Stimulated activated naive CD8-positive, alpha-beta T cell treated with anti-CD3 and anti-CD28 coated beads, Interleukin-15, Interleukin-2, amounts not matched to agents 100 U/mL and 50 U/mL, for 24 hours (primary cell): ENCODE measurements at places on chromosomes 12 and 14.

DNA sequence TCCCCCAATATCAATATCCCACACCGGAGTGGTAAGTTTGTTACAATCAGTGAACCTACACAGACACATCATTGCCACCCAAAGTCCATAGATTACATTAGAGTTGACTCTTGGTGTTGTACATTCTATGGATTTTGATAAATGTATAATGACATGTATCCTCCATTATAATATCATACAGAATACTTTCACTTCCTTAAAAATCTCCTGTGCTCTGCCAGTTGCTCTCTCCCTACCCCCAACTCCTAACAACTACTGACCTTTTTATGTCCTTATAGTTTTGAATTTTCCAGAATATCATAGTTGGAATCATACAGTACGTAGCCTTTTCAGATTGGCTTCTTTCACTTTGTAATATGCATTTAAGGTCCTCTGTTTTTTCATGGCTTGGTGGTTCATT, 48.4 kb downstream of the SLC4A8 start:
- DNase-seq = no peak

- DNase-seq = no peak
Observed at GRCh38 chr12:13790317-13790716, 191.1 kb downstream of the GRIN2B start.

DNA sequence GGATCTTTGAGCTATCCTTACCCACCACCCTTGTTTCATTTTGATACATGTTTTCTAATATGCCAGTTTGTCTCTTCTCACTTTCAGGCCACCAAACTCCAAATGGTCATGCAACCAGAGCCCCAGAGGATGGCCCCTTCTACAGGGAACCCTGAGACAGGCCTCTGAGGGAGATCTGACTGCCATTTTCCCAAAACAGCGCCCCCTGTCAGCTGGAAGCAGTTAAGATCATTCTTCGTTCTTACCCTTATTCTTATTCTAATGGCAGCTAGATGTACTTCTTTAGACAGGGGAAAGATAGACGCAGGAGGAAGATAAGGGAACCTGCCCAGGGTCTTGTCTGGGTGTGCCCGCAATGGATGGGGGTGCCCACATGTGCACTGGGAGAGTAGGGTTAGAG, 38.4 kb downstream of the C12orf56 start:
- DNase-seq = no peak

DNA sequence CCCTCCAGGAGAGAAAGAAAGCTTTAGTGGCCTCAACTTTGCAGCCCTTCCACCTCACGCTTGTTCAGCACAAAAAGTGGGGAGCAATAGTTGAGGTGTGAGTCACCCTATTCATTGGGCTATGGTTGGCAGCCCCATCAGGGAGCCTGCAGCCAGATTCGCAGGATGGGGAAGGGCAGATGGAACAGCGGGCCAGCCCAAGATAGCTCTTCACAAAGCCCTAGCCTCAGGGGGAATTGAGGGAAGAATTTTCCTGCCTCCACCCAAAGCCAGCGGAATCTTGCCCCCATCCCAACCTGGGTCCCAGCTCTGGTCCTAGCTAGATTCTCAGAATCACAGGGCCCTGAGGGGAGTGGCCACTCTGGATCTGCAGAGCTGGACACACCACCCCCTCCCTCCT, 3.6 kb upstream of the KRT5 start:
- no peak for DNase-seq

- no peak for DNase-seq
Observed at GRCh38 chr14:100549834-100550625, 37.2 kb downstream of the BEGAIN start.

DNA sequence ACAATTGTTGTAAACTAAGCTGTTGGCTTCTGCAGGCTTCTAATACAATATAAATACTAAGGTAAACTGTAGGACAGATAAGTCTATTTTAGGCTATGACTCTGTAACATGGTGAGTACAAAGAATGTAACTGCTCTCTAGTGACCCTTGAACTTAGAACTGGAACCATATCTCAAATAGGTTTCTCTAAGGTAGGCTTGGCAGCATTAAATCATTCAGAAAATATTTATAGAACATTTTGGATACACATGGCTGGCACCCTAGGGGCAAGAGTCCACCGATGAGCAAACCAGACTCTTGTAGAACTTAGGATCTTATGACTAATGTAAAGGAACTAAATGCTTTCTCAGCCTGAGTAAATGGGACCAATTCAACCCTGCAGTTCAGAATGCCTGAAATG, 19.4 kb upstream of the SLC25A3 start:
- no peak for DNase-seq

GRCh38 chr12:83408851-83409250, 722.1 kb downstream of the TMTC2 start:
- no peak for DNase-seq

DNA sequence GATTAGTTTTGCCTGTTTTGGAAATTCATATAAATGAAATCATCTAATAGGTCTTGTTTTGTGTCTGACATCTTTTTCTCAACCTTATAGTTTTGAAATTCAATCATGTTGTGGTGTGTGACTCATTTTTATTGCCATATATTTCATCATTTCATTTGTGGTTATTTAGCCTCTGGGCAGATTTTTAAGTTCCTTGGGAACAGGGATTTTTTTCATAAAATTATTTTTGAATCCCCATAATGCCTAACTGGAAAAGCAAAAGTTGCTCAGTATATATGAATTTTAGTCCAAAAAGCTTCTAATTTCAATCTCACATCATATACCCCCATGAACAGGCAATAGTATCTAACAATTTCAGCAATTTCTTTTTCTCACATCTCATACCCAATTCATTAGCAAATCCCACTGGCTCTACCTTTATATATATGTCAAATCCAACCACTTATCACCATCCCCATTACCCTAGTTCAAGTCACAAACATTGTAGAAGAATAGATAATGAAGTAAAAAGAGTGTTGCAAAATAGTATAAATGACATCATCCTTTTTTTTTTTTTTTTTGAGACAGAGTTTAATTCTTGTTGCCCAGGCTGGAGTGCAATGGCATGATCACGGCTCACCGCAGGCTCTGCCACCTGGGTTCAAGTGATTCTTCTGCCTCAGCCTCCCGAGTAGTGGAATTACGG, 2.6 kb upstream of the OR6J1 start:
- DNase-seq = no peak

GRCh38 chr14:58659846-58660245, 22.1 kb downstream of the DACT1 start:
- no peak for DNase-seq

DNA sequence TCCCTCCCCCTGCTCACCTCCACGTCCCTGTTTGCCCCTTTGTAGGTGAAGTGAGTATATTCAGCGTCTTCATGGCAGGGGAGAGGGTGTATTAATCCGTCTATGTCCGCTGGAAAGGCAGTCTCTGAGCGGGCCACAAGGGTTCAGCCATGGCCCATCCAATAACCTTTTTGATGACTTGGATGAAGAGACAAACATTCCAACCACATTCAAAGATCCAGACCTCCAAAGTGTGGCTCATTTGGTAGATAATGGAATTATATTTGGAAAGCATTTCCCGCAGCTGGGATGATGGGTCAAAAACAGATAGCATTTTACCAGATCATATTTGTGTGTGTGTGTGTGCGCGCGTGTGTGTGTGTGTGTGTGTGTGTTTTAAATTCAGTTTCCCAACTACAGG, 345.9 kb downstream of the DPF3 start:
- DNase-seq = no peak

GRCh38 chr12:132495629-132496357, 5.8 kb downstream of the FBRSL1 start:
- no peak for DNase-seq

GRCh38 chr12:90261283-90261682, 552.6 kb upstream of the ATP2B1 start:
- no peak for DNase-seq

GRCh38 chr12:111211910-111212757, 156.8 kb downstream of the PHETA1 start:
- no peak for DNase-seq

DNA sequence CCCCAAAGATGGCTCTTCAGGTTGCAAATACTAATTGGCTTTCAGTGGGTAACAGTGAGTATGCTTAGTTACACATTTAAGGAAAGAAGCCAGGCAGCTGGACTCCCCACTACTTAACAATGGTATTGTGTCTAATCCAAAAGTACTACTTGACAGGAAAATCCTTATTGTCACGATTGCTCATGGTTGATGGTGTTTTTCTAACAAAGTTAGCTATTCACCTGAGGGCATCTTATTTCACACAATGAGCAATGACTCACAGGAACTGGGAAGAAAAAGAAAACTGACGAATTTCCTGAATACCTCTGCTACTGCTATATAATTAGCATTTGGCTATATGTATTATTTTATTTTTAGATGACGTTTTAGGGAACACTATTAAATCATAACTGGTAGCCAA, 33.4 kb upstream of the ALG10 start:
- no peak for DNase-seq

- no peak for DNase-seq
Observed at GRCh38 chr14:33444136-33444535, 505.5 kb downstream of the NPAS3 start.

- DNase-seq = no peak
Observed at GRCh38 chr12:99136516-99136915, 491.4 kb downstream of the APAF1 start.

- no peak for DNase-seq
Observed at GRCh38 chr14:50855558-50855957, 16.3 kb upstream of the ABHD12B start.

DNA sequence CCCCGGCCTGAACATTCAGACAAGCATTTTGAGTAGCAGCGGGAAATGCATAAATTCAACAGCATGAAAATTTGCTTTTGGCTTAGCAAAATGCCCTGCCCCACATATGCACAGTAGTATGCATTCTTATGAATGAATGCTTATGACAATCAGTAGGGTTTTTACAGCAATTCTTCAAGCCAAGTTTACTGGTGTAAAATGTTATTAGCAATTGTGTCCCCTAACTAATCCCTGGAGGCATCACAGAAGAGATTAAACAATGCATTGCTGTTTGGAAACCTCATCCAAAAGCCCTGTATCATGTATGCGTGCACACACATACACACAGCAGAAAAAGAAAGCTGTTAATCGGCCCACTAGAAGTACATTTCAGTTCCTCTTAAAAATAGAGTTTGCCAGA, 406.5 kb downstream of the LRIG3 start:
- DNase-seq = no peak

- no peak for DNase-seq
Observed at GRCh38 chr14:89767131-89767530, 187.4 kb downstream of the EFCAB11 start.

DNA sequence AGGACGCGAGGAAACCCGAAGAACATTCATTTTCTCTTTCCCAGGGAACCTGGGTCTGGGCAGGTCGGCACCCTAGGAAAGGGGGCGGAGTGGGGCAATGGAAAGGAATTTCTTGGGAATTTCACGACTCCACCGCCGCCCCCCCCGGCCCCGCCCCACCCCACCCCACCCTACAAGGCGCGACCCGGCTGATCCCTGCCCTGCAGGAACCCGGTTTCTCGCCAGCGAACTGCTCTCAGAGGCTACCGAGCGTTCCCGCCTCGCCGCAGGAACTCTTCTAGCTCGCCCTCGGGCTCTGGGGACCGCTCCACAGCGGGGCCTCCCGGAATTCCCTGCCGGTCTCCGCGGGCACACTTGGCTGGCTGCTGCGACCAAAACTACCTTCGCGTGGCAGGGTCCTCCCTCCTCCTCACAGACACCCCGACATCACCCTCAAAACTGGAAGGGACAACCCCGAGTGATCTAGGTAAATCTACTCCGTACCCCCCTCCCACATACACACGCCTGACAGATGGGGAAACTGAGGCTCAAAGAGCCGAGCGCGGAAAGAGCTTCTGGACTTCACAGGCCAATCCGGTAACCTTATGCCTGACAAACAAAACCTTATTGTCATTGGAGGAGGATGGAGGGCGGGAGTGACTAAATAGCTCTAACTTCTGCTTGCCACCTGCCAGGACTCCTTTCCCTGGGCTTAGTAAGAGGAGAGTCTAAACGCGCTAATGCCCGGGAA, 785 bp upstream of the ACTN1 start:
- peak; percentile 22 for DNase-seq

GRCh38 chr12:123836292-123836691, 74.2 kb downstream of the DNAH10 start:
- no peak for DNase-seq
